ENCODE measurements at places on chromosomes 4 and X.

GRCh38 chr4:86031927-86032326 lies 327.9 kb downstream of the MAPK10 start:
- DNase-seq: no peak

DNA sequence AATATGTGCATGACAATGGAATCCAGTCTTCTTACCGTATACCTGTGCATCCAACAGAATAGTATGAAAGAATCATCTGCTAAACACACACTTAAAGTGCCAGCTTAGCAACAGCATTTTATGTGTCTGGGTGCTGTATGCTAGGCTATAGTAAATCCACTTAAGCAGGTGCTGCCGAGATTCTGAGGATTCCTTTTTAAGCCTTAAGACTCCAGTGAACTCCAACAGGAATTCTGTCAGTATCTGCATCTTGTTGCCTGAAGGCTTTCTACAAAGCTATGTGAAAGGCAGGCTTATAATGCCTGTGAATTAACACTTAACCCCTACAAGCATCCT lies 1076.4 kb upstream of the PABPC4L start:
- DNase-seq: no peak

DNA sequence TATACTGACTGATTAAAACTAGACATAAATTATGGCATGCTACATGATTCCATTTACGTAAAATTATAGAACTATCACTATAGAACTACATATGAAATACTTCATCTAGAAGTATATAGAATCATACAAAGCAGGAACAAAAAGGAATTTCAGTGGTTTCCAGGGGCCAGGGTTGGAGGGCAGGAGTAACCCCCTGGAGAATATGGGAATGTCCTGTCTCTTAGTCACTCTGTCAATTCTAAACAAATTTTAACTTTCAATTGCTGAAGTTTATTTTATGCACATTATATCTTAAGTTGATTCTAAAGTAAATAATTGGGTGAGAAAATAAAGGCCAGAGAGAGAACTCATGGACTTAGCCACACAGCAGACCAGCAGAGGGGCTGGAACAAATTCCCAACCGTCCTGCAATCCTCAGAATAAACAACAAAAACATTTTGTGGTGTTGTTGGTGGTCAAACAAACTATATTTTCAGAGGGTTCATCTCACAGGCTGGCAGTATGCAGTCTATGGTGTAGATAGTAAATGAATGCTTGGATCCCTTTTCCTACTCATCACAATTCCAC lies 476.9 kb upstream of the SLIT2 start:
- DNase-seq: no peak

- DNase-seq: no peak
These were observed 516.3 kb upstream of the ATOH1 start for GRCh38 chr4:93312299-93312698.

DNA sequence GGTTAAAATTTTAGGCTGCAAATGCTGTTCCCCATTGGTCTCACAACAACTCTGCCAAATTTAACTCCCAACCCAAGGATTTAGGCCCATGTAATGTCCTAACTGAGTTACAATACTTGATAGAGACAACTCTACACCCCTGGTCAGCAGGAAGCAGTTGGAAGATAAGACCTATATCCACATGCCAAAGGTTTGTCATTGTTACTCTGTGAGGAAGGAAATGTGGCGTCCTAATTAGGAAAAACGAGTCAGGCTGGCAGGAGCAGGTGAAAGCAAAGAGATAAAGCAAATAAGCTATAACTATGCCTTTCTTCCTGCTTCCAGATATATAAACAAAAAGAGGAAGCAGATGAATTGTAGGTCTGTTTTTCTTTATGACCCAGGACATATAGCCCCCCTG lies 69.1 kb downstream of the SPIN4 start:
- DNase-seq: no peak

DNA sequence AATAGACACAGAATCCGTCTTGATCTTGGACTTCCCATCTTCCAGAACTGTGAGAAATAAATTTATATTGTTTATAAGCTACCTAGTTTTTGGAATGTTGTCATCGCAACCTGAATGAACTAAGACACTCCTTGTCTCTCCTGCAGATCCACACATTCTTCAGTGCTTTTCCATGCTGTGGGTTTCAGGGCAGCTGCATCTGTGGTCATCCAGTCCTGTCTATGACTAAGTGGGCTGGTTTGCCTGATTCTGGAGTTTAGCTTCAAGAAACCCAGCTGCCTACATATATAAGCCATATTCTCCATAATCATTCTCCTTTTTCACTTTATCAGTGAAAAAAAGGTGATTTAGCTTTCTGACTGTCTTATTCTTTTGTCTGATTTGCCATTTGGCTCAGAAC lies 170.3 kb upstream of the KIT start:
- DNase-seq: no peak

DNA sequence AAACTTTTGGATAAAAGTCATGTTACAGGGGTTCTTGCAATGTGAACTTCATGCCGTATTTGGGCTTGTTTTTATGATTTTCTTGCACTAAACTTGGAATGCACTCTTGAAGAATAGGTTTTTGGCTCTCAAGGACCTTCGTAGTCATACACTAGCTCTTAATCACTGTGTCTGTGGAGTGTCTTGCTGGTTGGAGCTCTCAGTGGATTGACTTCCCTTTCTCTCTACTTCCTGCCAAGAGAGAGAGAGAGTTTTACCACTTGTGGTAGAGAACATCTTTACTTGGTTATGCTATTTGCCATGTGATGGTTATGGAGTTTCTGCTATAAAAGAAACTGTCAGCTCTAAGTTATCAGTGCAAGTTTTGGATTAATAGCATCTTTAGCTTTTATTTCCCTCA lies 112.4 kb downstream of the BMPR1B start:
- no peak for DNase-seq

- no peak for DNase-seq
These were observed 111.9 kb upstream of the PCDH18 start for GRCh38 chr4:137644201-137644600.

GRCh38 chr4:40462326-40462725 lies 127.2 kb downstream of the CHRNA9 start:
- peak; percentile 33 for DNase-seq

DNA sequence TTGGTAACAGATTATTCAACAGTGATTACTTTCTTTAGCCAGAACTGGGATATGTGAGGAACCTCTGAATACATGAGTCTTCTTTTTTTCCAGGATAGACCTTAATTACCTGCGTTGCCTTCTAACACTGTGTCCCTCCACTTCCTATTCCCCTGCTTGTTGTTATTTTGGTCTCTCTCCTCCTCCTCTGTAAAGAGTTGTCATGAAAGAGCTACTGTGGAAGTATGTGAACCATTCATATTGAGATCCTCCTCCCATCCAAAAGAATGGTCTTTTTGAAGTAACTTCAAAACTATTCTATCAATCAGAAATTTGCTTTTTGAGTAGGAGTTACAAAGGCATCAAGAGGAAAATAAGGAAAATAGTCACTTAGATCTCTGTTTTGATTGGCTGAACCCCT lies 420.0 kb upstream of the TENM3 start:
- DNase-seq: no peak

GRCh38 chr4:64146030-64146429 lies 263.2 kb downstream of the TECRL start:
- no peak for DNase-seq

DNA sequence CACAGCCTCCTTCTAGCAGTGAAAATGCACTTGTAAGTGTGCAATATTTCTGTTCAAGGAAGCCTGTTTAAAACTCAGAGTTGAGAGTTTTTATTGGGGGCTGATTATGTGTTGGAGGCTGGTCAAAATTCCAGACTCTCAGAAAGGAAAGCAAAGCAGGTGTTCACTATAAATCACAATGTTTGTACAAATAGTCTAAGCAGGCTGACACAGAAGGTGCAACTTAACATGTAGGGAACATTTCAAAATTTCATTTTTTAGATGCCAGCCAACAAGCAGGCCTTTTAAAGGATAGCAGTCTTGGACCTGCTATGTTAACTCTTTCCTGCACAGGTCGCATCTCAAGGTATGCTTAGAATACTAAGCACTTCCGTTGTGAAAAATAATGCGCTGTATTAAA lies 112.3 kb upstream of the IL13RA1 start:
- DNase-seq: no peak

DNA sequence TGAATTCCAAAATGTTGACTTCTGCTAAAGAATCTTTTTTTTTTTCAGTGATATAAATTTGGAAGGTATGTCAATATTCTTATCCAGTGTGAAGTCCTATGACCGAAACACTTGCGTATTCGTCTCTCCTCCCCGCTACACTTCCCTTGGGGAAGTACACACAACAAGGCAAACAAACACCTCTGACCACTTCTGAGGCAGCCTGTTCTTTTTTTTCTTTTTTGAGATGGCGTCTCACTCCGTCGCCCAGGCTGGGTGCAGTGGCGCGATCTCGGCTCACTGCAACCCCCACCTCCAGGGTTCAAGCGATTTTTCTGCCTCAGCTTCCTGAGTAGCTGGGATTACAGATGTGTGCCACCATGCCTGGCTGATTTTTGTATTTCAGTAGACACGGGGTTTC lies 78.1 kb upstream of the DHRSX start:
- no peak for DNase-seq

DNA sequence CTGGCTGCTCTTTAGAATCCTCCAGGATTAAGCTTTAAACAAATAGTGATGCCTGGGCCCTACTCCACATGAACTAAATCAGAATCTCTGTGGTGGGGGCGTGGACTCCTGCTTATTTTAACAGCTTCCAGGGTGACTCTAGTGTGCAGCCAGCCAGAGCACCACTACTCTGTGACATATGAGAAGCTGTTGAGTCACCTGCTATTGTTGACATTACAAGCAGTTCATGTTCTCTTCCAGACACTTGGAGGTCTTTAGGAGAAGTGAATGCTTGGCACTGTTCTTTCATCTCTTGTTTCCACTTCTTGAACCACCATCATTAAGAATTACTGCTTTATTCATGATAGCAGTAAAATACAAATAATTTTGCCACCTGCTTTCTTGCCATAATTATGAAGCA lies 426 bp upstream of the C4orf51 start:
- no peak for DNase-seq

DNA sequence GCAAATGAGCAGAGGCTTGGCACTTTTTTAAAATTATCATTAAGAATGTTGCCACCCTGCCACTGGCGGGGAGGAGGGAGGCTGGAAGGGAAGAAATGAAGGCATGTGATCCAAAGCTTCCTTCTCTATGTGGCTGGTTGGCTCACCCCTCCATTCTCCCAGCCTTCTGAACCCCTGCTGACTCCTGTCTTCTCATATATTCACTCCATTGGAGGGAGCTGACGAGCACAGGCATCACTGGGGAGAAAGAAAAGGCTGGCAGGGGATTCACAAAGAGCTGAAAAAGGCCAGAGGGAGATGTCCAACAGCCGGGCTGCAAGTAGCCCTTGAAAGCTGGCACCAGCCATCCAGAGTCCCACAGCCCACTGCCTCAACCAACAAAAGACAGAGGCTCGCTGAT lies 495.6 kb downstream of the BCOR start:
- no peak for DNase-seq

- no peak for DNase-seq
These were observed 6.0 kb upstream of the BCOR start for GRCh38 chrX:40103565-40104323.
